ENCODE measurements at places on chromosomes 12 and 14. TPM values are rescaled to one million over a fixed set of nuclear protein-coding genes. Genes with fewer than 3 reads are reported as not detected.

Gene NTF3
- 1.2 TPM for total RNA-seq

GRCh38 chr12:131384544-131384855, 326.4 kb upstream of the SFSWAP start:
- no peak for DNase-seq

GRCh38 chr12:13005649-13006048, 5.6 kb upstream of the HEBP1 start:
- DNase-seq = no peak

- DNase-seq = no peak
These were observed 2.7 kb downstream of the APPL2 start for GRCh38 chr12:105233041-105233905.

DNA sequence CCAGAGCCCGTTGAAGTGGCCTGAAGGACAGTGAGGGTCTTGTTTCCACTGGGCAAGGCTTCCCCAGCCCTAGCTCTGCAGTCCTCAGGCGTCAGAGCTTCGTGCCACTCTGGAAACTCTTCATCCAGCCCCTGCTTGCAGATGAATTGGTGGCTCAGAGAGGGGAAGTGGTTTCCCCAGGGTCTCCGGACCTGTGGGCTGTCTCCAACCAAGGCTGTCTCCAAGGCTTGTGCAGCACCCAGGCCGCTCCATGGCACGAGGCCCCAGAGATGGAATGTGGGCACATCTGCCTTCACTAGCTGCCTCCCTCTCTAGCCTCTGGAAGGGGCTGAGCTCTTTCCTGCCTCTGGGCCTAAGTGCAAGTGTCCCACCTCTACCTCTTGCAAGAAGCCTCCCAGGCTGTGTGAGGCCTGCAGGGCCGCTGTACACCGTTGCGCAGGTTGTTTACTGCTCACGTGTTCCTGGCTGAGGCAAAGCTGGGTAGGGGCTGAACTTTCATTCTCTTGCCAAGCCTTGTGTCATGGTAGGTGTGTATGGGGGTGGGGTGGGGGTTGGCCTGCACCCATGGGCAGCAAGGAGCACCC, 11.1 kb downstream of the RIN3 start:
- DNase-seq = no peak

GRCh38 chr12:131959116-131959515, 9.4 kb downstream of the EP400 start:
- DNase-seq = no peak

GRCh38 chr14:103001226-103001625, 56.1 kb downstream of the CDC42BPB start:
- no peak for DNase-seq

DNA sequence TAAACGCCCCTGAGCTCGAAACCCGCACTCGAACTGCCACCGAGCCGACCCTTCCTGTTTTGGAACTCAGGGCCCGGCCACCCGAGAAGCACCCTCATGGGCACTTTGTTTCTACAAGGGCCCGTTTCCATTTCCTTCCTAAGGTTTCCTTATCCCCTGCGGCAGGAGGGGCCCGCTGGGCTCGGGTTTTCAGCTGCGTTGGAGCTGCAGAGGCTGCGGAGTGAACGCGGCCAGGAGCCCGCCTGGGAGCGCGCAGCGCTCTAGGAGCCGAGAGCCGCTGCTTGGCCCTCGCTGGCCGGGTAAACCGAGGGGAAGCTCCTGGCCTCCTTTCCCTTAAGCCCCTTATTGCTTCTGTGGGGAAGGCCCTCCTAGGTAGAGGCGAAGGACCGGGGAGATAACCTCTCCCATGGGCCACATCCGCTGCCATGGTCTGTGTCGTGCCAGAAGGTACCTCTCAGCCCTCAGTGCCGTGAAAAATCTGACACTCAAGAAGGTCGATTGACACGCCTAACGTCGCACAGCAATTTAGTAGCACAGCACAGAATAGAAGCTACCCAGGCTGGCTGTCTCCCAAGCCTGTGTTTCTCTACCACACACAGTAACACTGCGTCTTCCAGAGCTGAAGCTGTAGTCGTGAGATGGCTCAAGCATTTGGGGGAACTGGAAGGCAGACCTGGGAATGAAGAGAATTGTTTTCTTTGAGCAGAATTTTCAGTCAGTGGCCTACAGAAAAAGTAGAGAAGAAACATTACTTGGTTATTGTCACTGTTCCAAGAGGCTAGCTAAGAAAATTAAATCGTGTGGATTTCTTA, 12.9 kb upstream of the CALM1 start:
- DNase-seq = peak; percentile 75
